Activated CD8-positive, alpha-beta memory T cell treated with anti-CD3 and anti-CD28 coated beads for 1 hour (primary cell): ENCODE measurements at places on chromosomes 16 and 17.

GRCh38 chr16:8736123-8736668, 61.2 kb downstream of the TMEM186 start:
- DNase-seq = no peak

- DNase-seq = no peak
These were observed 1.2 kb upstream of the OGFOD3 start for GRCh38 chr17:82419540-82419939.

DNA sequence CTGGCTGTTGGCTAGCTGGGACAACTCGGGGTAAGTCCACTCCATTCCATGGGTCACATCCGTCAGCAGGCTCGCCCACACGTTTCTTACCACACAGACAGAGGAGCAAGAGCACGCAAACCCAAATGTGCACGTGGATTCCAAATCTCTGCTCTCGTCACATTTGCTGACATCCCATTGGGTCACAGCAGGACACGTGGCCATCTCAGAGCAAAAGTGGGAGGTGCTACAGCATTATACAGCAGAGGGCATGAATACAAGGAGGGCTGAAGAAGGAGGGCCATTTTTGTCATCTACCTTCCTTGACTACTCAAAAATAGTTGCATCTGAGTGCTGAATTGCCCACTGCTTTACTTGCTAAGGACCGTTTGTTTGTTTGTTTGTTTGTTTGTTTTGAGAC, 84.7 kb downstream of the RBBP6 start:
- no peak for DNase-seq

GRCh38 chr17:60563743-60564142, 36.2 kb upstream of the PPM1D start:
- no peak for DNase-seq

GRCh38 chr17:17341452-17341851, 38.3 kb downstream of the NT5M start:
- DNase-seq = no peak

- DNase-seq = no peak
These were observed 16.9 kb upstream of the GLIS2 start for GRCh38 chr16:4298761-4299522.

- no peak for DNase-seq
These were observed 8.6 kb downstream of the SLC47A2 start for GRCh38 chr17:19707728-19708221.

GRCh38 chr16:64952177-64952576, 169.7 kb downstream of the CDH11 start:
- DNase-seq = no peak

GRCh38 chr16:28259091-28259780, 33.1 kb upstream of the SBK1 start:
- DNase-seq = no peak

GRCh38 chr16:85458968-85459367, 154.2 kb upstream of the GSE1 start:
- no peak for DNase-seq

GRCh38 chr17:40463122-40463550, 19.9 kb downstream of the IGFBP4 start:
- DNase-seq = no peak

- no peak for DNase-seq
These were observed 172.3 kb downstream of the C16orf78 start for GRCh38 chr16:49545741-49546448.

DNA sequence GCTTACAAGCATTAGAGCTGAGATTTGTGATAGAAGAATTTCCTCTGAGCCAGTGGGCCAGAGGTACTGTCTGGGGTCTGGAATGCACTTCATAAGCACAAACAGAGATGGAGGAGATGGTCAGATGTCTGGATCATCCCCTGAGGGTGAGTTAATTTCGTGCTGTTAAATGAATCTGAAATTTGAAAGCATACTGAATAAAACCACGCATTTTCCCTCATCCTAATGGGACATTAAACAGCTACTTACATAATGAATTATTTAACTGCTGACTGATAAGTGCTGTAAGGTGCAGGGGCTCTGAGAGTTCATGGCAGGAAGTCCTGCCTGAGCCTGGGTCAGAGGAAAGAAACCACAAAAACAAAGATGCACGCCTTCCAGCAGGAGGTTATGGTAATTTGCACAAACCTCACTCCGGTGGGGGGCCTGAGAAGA, 136.3 kb upstream of the XYLT1 start:
- no peak for DNase-seq

GRCh38 chr17:66446419-66446818, 144.0 kb downstream of the PRKCA start:
- no peak for DNase-seq

DNA sequence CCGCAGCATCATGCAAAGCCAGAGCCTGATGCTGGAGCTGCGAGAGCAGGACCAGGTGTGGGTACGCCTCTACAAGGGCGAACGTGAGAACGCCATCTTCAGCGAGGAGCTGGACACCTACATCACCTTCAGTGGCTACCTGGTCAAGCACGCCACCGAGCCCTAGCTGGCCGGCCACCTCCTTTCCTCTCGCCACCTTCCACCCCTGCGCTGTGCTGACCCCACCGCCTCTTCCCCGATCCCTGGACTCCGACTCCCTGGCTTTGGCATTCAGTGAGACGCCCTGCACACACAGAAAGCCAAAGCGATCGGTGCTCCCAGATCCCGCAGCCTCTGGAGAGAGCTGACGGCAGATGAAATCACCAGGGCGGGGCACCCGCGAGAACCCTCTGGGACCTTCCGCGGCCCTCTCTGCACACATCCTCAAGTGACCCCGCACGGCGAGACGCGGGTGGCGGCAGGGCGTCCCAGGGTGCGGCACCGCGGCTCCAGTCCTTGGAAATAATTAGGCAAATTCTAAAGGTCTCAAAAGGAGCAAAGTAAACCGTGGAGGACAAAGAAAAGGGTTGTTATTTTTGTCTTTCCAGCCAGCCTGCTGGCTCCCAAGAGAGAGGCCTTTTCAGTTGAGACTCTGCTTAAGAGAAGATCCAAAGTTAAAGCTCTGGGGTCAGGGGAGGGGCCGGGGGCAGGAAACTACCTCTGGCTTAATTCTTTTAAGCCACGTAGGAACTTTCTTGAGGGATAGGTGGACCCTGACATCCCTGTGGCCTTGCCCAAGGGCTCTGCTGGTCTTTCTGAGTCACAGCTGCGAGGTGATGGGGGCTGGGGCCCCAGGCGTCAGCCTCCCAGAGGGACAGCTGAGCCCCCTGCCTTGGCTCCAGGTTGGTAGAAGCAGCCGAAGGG, 24.2 kb downstream of the C1QTNF1 start:
- no peak for DNase-seq

DNA sequence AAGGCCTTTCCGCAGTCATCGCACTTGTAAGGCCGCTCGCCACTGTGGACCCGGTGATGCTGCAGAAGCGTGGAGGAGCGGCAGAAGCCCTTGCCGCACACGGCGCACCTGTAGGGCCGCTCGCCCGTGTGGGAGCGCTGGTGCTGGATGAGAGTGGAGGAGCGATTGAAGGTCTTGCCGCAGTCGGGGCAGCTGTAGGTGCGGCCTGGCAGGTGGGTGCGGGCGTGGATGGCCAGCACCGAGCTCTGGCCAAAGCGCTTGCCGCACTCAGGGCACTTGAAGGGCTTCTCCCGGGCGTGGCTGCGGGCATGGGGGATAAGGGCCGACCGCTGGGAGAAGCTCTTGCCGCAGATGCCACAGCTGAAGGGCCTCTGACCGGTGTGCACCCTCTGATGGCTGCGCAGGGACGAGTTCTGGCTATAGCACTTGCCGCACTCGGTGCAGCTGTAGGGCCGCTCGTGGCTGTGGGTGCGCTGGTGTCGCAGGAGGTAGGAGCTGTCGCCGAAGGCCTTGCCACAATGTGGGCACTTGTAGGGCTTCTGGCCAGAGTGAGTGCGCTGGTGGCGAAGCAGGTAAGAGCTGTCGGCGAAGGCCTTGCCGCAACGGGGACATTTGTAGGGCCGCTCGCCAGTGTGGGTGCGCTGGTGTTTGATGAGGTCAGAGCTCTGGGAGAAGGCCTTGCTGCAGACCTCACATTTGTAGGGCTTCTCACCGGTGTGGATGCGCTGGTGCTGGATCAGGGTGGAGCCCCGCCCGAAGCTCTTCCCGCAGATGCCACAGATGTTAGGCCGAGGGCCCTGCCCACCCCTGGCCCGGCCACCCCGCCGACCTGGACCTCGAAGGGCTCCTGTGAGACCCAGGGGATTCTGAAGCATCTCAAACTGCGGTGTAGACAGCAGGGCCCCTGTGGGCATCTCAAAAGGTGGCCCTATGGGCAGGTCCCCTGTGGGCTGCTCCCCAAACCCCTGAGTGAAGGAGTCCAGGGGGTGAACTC, 1.5 kb downstream of the ZNF768 start:
- no peak for DNase-seq

- no peak for DNase-seq
These were observed 62.9 kb downstream of the ADCY9 start for GRCh38 chr16:4053301-4053845.

DNA sequence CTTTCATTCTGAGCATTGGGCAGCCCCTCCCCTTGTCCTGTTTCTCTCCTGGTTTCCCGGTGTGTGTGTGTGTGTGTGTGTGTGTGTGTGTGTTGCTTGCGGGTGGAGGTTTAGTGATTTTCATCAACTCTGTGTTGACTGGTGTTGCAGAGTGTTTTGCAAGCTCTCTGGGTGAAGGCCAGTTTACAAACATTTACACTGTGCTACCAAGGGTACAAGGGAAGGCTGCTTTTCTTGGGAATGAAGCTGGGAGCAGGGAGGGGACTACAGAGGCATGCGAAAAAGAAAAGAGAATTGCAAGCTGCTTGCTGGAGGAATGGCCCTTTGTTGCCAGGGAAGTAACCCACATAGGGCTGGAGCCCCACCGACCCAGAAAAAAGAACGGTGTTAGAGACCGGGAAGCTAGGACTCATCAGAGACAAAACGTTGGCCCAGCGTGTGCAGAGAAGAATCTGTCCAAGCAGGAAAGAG, 29.6 kb downstream of the HS3ST3B1 start:
- no peak for DNase-seq

DNA sequence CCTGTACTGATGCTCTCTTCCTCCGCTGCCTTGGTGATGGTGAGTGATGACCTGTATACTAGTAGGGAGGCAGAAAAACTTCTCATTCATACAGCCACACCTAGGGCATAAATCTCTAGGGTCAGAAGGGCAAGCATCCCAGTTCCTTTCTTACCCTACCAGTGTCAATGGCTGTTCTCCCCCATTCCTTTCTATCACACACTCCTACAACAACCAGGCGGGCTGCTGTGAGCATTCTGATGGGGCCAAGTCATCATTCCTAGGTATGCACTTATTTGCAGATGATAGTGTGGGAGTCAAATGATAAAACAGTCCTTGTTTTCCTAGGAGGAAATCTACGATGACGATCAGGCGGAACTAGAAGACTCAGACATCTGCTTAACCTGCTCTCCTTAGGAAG, 14.0 kb upstream of the SLC6A4 start:
- no peak for DNase-seq

GRCh38 chr17:81980707-81981343, 3.4 kb downstream of the ASPSCR1 start:
- DNase-seq = no peak

DNA sequence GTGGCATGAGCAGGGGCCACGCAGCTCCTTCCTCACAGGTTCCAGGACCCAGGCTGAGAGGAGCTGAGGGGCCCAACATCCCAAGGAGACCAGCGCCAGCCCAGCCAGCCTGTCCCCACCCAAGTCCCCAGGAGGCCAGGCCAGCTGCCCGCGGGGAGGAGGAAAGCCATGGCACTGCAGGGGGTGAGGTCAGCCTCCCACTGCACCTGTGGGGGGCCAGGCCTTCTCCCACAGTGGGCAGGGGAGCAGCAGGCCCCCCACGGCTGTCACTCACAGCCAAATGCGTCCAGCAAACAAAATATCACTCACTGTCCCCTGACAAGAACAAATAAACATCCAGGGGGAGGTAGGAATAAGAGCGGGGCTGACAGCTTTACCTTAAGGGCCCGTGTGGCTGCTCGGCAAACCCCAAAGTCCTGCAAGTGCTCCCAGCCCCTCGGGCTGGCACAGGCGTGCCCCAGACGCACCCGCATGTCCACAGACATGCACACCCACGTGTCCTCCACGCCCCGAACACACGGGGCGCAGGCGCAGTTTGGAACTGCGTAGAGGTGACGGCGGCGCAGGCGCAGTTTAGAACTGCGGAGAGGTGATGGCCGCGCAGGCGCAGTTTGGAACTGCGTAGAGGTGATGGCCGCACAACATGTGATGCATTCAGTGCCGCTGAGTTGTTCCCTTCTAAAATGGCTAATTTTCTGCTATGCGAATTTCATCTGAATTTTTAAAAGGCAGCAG, 291.1 kb downstream of the FOXL1 start:
- no peak for DNase-seq

DNA sequence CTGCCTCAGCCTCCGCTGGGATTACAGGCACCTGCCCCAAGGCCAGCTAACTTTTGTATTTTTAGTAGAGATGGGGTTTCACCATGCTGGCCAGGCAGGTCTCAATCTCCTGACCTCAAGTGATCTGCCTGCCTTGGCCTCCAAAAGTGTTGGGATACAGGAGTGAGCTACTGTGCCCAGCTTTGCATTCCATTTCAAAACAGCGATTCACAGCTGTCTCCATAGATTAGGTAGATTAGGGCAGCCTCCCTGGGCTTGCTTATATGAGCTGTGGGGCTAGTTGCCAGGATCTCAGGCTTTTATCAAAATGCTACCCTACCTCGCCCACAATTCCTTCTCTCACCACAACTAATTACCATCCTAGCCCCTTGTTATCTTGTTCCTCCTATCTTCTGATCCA, 176.4 kb upstream of the ZKSCAN2 start:
- DNase-seq = no peak

- DNase-seq = no peak
These were observed 9.4 kb upstream of the ATP2A3 start for GRCh38 chr17:3973495-3974137.

GRCh38 chr17:9016941-9017552, 4.3 kb upstream of the NTN1 start:
- no peak for DNase-seq

DNA sequence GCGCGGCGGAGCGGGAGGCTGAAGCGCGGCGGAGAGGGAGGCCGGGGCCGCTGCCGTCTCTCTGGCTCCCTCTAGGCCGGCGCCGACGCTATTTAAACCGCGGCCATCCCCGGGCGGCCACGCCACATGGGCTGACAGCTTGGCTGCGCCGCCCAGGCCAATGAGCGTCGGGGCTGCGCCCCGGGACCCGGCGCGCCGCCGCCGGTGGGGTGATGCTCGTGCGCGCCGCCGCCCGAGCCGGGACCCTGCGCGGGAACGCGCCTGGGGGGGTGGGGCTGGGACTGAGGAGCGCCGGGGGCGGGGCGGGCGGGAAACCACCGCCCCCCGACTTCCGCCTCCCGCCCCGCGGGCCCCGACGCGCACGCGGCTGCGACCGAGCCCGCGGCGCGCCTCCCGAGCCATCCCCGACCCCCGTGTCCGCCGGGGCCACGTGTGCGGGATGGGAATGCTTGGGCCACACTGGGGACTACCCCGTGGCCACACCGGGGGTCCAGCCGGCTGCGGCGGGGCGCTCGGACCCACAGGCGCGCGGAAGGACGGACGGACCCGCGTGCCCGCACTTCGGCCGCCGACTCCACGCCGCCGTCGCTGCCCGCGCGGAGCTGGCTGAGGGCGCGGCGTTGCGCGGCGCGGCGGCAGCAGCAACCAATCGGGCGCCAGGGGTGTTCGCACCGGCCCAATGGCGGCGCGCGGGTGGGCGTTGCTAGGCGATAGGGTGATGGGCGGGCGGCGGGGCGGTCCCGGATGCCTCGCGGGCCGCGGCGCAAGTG, at the start of gene FASN:
TSS of gene FASN (minus strand) at position 68 of the 770 bp plus-strand sequence. CDS start 1,791 bp downstream, outside the sequence.
- peak; percentile 72 for DNase-seq
